SK-N-MC (cell line): ENCODE measurements at places on chromosomes 16 and 17.
A peak's percentile ranks its signal among the peaks of the same experiment; 100 is the strongest.

DNA sequence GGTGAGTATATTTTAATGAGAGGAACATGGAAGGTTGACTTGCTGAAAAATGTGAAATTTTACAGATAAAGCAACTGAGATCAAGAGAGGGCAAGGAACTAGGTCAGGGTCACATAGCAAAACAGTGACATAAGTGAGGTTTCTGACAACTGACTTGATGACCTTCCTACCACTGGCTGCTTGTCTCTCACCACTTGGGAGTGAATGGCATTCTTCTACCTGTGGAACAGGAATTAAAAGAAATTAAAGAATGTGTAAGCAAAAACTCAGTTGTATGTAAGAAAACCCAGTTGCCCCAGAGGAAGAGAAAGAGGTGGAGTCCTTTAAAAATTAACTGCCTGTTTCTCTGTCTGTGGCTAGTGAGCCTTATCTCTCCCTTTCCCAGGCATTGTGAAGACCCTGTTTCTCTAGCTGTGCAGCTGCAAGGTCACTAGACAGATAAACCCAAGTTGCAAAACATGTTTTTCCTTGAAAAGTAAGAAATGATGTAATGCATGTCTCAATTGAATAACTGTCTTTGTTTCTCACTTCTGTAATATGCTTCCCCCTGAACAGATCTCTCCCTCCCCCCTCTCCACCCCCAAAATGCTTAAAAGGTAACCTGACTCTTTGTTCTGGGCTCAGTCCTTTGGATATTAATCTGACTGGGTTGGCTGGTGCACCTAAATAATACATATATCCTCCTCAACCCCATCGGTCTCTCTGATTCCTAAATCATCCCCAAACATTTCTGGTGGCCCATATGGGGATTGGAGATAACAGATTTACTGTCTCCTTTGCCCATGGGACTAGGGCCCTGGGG lies 23.4 kb downstream of the ACSM1 start:
- DNase-seq: no peak

DNA sequence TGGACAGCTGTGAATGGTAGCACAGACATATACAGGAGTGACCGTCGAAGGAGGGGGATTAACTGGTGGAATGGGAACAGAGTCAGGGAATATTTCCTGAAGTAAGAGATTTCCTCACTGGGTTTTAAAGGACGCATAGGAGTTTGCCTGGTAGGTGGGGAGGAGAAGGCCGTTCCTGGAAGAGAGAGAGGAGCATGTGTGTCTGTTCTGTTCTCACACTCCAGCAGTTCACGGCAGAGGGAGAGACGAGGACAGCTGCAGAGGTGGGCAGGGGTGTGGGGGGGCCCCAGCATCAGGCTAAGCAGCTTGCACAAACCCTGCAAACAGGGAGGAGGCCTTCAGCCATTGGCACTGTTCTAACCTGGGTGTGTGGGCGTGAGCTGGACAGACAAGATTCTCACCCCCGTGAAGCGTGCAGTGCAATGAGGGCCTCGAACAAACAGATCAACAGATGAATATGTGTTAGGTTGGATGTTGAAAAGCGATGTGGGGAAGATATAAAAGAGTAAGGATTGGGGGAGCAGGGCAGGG lies 85.3 kb upstream of the GSE1 start:
- no peak for DNase-seq

- no peak for DNase-seq
Observed at GRCh38 chr17:17937201-17937853, 34.9 kb downstream of the TOM1L2 start.

- DNase-seq: no peak
Observed at GRCh38 chr17:28397275-28397674, 8.7 kb downstream of the SLC46A1 start.

DNA sequence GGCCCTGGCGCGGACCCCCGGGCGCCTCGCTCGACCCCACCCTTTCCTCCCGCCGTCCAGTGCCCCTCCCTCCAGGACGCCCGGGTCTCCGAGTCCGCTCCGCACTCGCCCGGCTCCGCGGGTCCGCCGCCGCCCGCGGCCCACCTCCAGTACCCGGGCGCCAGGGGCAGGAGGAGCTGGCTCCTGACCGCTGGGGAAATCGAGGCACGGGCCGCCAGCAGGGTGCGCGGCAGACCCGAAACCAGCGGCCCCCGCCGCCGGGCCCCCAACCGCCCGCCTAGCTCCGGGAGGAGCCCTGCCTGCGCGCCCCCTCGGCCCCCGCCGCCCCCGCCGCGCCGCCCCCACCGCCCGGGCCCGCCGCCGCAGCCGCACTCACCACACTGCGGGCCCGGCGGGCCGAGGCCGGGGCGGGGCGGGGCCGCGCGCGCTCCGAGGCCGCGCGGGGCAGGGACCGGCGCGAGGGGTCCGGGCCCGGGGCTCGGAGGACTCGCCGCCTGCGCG lies 333 bp downstream of the MAFG start:
- no peak for DNase-seq

- DNase-seq: no peak
Observed at GRCh38 chr17:74452033-74452840, 14.2 kb upstream of the CD300A start.

- DNase-seq: no peak
Observed at GRCh38 chr16:19745286-19746010, 27.4 kb downstream of the IQCK start.

- DNase-seq: no peak
Observed at GRCh38 chr16:8861563-8862308, 7.1 kb downstream of the CARHSP1 start.

DNA sequence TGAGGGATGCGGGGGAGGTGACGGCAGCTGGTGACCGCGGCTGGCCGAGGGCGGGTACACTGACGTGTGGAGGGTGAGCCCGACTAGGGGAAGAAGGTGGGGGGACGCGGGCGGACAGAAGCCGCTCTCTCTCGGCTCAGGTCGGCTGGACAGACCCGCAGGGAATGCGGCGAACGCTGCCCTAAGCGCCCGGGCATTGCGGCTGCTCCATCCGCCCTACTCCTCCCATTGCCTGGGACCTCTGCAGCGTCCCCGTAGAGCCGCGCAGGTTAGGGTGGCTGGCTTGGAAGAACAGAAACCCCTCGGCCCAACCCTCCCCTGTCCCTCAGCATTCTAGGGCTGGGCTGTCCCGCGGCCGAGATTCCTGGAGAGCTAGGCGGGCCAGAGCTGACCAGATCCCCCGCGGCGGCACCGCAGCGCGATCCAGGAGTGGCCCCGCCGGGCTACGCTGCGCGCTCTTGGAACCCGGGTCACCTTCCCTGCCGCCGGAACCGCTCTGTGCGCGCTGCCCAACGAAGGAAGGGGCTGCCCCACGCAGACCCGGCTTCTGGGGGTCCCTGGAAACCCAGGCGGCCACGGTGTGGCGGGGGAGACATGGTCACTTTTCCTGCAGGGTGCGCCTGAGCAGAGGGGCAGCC lies 3.0 kb downstream of the DLX4 start:
- no peak for DNase-seq

- no peak for DNase-seq
Observed at GRCh38 chr16:212999-213398, 16.2 kb downstream of the LUC7L start.

- no peak for DNase-seq
Observed at GRCh38 chr17:7557147-7557764, 1.3 kb upstream of the TNFSF13 start.

DNA sequence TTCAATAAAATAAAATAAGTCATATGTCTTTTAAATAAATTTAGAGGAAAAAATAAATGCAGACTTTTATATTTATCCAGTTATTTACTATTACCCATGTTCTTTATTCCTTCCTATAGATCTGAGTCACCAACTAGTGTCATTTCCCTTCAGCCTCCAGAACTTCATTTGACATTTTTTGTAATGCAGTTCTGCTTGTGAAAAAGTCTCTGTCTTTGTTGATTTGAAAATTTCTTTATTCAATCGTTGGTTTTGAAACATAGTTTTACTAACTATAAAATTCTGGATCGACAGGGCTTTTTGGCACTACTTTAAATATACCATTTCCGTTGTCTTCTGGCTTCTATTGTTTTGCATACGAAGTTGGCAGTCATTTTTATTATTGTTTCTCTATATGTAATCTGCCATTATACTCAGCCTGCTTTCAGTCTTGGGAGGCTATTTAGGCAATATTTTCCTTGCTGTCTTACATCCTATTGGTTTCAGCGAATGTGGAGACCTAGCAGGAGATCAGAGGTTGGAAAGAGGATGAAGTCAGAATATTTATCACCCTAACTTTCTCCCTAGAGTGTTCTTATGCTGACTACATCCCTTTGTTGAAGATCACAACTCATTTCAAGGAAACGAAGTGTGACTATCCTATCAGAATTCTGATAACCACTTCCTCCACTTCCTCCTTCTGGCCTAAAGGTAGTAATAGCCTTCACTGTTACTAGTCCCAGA lies 42.0 kb upstream of the SLC6A2 start:
- DNase-seq: no peak

GRCh38 chr16:70523076-70523742 lies at the start of gene COG4:
TSS of gene COG4 (minus strand) at chr16:70523554. CDS start at chr16:70523543, 11 bp downstream.
- DNase-seq: peak; percentile 42

DNA sequence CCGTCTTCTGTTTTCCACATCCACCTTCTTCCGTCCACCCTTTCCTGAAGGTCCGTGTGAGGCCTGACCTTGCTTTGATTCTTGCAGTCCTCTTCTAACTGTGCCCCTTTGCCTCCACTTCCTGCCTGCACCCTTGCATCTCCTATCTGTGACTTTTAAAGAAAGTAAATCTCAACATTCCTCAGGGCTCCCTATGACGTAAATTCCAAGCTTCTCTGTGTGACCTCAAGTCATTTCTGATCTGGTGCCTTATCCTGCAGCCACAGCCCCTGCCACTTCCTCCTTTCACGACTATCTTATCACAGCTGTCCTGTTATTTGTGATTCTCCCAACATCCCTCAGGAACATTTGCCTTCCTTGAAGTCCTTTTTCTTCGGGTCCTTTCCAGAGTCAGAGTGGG lies 520.5 kb downstream of the CDH13 start:
- no peak for DNase-seq

- no peak for DNase-seq
Observed at GRCh38 chr17:58276423-58276822, 4.3 kb downstream of the MPO start.

DNA sequence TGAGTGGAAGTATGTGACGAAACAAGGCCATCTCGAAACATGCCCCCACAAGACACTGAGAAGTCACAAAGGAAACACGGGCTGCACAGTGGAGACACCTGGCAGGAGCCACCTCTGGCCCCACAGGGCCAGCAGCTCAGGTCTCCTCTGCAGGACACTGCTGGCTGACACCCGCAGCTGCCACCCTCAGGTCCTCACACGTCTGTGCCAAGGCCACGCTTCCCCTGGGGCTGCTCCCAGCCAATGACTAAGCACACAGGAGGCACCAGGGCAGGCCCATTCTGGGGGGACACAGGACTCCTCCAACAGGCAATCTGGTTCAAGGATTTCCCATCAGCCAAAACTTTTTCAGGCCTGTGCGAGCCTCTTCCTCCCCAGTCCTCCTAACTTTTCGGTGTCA lies 36.4 kb downstream of the MBTPS1 start:
- no peak for DNase-seq

- DNase-seq: no peak
Observed at GRCh38 chr16:77913738-77914253, 108.6 kb upstream of the CLEC3A start.

DNA sequence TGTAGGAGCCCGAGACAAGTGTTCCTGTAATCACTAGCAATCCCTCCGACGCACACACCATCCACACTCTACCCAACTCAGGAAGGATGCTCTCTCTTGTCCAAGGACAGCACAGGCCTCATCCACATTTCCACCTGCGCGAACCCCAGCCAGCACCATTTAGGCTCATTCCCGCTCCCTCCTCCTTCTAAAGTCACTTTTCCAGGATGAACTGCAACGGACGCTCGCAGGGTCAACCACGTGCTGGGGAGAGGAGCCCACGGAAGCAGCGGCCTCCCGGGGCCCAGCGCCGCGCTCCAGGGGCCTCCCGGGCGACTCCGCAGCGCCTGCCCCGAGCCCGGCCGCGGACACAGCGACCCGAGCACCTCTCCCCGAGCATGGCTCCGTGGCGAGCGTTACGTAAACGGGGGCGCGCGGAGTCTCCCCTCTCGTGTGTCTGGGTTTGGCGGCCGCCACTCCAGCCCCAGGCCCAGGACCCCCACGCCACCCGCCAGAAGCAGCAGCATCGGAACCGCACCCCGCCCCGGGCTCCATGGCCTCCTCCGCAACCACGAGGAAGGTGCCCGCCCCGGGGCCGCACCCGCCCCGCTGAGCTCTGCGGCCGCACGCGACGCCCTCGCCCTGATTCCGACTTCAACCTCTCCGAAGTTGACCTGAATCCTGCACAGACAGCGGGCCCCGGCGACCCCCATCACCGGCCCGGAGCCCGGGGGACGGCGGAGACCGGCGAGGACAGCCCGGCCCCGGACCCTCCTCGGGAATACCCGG lies 668 bp downstream of the USP36 start:
- DNase-seq: no peak

DNA sequence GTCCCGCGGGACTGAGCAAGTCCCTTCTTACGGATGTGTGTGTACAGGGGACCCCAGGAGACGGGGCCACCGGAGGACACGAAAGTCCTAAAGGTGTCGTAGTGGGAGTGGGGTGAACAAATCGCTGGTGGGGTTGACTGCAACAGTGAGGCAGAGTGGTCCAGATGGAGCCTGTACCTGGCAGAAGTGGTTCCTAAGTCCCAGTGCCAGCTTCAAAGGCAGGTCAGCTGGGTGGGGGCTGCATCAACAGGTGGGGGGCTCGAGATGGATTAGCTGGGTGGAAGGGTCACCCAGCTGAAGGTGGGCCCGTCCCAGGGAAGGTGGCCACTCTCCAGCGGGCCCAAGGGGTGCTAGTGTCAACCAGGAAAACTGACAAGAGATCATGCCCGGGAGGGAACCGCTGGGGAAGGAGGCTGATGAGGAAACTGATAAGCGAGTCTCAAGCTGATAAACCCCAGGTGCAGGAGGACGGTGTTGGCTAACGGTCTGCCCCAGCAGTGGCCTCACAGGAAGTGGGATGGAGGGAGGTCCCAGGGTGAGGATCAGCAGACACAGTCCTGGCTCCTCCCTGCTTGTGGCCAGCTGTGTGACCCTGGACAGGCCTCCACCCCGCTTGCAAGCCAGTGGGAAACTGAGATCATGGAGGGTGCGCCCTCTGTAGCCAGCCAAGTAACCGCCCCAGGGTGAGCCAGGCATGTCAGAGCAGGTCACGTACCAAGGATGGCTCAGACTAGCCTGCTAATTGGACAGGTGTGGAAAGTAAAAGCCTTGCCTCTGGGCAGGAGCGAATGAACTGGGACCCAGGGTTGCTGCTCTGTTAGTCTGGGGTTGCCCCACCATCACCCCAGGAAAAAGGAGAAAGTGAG lies 1.0 kb downstream of the ORAI3 start:
- DNase-seq: no peak

GRCh38 chr16:49513040-49513439 lies 139.4 kb downstream of the C16orf78 start:
- DNase-seq: no peak
